ENCODE measurements at places on chromosomes 1 and 21.

DNA sequence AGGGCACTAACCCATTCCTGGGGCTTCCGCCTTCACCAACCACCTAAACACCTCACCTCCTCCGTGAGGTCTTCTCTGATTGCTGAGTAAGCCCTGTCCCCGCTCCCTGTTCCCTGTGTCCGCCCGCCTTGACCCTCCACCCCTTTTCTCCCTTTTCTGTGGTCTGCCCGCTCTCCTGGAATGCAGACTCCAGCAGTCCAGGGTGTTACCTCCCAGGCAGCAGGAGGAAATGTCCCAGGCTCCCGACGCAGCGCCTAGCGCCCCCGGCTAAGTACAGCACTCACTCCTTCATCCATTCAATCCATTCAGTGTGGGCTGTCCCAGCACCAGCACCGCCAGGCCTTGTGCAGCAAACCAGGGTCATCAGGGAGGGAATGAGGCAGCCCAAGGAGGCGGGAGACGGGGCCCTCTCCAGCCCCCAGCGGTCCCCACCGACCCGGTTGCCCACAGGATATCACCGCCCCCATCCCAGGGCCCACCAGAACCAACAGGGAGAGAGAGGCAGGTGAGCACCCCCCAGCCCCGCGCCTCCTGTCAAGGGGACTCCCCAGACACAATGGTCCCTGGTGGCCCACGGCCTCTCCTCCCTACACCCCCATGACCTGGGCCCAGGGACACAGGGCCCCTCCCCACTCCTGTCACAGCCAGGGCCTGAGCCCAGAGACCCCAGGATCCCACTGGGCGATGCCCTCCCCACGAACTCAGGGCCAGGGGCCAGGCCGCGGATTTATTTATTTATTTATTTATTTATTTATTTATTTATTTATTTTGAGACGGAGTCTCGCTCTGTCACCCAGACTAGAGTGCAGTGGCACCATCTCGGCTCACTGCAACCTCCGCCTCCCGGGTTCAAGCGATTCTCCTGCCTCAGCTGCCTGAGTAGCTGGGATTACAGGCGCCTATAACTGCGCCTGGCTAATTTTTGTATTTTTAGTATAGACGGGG lies 10.2 kb downstream of the TNFRSF14 start:
- DNase-seq = no peak

GRCh38 chr1:183000167-183000962 lies 22.9 kb upstream of the LAMC1 start:
- no peak for DNase-seq

DNA sequence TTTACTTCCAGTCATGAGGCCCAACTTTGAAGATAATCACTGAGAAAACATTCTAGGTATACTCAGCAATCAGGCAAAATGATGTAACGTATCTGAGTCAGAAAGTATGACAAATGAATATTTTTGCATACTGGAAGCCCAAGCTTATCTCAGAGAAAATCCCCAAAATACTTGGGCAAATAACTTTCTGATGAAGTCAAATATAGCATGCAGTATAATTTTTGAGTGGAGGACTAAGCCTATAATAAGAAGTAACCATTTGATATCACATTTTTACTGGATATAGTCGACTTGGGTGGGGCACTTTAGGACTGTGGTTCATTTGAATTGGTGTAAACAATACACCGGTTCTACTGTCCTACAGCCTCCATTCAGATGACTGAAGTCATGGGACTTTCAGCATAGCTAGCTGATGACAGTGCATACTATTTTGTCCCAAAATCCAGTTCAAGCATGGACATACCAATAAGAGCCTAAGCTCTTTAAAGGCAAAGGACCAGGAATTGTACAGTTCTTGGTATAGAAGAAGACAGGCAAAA lies 2.3 kb upstream of the GADD45A start:
- no peak for DNase-seq

- DNase-seq = no peak
Measured at GRCh38 chr1:154193821-154194220, 1.9 kb upstream of the TPM3 start.

DNA sequence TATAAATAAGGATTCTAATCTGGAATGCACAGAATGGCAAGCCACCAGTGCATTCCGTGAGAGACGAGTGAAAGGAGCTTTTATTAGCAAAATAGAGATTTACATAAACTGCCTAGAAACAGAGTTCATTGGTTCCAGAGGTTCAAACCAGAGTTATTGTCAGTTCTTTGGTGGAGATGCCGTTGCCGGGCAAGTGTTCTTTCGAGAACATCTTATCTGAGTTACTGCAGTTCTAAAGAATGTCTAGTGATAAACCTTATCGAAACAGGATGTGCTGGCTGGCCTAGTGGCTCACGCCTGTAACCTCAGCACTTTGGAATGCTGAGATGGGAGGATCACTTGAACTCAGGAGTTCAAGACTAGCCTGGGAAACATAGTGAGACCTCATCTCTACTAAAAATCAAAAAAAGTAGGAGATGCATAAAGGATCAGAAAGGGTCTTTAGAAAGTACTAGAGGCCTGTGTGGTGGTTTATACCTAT lies 19.9 kb upstream of the EVI5 start:
- DNase-seq = no peak

DNA sequence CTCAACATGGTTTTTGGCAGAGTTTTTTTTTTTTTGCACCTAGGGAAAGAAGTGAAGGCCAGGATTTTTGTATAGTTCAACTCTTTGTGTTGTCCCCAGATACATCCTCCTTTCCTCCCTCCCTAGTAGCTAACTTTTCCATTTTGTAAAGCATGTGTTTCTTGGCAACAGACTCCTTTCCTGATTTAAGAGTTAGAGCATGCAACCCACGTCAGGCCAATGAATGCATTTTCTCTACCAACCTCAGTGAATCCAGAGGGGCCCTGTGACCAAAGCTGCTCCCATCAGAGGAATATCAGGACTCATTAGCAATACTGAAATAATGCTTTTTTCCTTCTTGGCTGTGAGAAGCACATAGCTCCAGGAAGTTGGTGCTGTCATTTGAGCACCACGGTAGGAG lies 287.2 kb downstream of the LMO4 start:
- DNase-seq = no peak
